ENCODE measurements at places on chromosomes 11 and 22.

DNA sequence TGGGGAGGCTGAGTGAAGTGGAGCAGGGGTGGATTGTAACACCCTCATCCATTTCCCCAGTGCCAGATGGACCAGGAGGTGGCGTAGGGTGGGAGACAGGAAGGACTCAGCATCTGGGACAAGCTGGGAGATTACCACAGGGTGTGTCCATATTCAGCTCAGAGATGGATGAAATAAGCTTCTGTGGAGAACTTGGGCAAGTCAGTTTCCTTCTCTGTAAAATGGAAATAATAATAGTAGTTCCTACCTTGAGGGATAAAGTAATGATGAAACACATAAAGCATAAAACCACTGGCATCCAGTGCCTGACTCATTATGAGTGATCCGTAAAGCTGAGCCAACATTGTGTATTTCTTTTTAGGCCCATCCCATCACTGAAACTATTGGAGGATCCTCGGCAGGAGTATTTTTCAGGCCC lies 607 bp upstream of the ROBO4 start:
- DNase-seq: peak; percentile 94

DNA sequence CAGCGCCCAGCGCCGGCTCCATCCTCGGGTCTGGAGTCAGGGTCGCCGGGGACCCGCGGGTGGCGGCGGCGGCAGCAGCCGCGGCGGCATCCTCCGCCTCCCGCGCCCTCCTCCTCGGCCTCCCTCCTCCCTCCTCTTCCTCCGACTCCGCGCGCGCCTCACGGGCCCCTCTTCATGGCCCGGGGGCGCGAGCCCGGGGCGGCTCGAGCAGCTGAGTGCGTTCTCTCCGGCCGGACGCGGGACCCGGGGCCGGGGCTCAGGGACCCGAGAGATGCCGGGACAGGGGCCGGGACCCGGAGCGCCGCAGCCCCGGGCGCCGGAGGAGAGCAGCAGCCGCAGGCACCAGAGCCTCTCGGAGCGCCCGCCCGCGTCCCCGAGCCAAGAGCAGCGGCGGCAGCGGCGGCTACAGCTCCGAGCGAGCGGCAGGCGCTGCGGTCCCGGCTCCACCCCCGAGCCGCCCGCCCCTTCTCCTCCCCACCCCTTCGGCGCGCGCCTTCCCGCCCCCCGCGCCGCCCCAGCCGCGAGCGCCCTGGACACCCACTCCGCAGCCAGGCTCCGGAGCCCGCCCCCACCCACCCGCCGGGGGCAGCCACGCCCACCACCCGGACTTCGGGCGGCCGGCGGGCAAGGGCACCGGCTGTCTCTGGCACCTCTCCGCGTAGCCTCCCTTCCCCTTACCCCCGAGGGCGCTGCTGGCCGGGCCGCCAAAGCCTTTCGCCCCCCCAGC lies at the start of gene CHST1:
CHST1 (minus strand) TSS at position 417 of the 727 bp plus-strand sequence. CDS start 14,699 bp downstream, outside the sequence.
- peak; percentile 32 for DNase-seq

- DNase-seq: no peak
These were observed 13.5 kb downstream of the ARFGAP2 start for GRCh38 chr11:47163193-47163592.

DNA sequence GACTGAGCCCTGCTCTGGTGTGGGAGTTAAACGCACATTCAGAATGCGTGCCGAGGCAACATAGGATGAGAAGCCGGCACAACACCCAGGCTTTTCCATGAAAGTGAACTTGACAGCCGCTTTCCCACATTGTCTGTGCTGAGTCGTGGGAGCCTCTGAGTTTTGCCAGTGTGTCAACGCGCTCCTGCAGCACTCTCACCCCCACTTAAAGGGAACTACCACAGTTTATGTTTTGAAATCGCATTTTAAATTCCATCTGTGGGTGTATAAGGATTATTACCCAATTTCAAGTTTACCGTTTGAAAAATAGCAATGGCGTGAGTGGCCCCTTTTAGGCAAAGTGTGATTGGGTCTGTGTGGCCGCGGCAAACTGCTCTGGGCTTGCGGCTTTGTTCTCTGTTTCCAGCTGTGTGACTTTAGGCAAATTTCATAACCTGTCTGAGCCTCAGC lies 81.5 kb downstream of the FBLN1 start:
- DNase-seq: peak; percentile 6

- no peak for DNase-seq
These were observed 46.3 kb upstream of the SLC22A25 start for GRCh38 chr11:63289658-63290057.

- DNase-seq: no peak
These were observed 6.3 kb downstream of the LDHAL6A start for GRCh38 chr11:18461909-18462308.

- DNase-seq: no peak
These were observed 32.5 kb downstream of the SYN3 start for GRCh38 chr22:33025675-33026074.

- DNase-seq: no peak
These were observed 33.7 kb upstream of the SMPD1 start for GRCh38 chr11:6356503-6357055.

DNA sequence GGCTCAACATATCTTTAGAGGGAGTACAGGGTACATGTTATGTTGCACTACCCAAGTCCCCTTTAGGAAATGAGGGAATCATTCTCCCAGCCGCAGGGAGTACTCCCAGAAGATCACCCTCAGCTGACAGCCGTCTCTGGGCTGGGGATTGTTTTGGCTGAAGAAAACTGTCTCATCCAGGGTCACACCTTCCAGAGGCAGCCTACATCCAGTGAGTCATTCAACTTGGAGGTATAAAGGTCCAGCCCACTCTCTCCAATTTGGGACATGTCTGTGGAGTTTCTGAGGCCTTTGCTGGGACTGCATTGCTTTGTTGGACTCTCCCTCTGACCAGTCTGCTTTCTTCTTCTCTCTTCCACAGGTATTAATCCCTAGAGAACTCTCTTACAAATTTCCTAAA lies 42.1 kb downstream of the RASSF10 start:
- no peak for DNase-seq

- DNase-seq: no peak
These were observed 372.1 kb downstream of the FAT3 start for GRCh38 chr11:92596596-92597317.

GRCh38 chr22:42270176-42270509 lies 310 bp downstream of the TCF20 start:
- DNase-seq: no peak

GRCh38 chr11:73430326-73430725 lies 54.1 kb downstream of the RELT start:
- no peak for DNase-seq

DNA sequence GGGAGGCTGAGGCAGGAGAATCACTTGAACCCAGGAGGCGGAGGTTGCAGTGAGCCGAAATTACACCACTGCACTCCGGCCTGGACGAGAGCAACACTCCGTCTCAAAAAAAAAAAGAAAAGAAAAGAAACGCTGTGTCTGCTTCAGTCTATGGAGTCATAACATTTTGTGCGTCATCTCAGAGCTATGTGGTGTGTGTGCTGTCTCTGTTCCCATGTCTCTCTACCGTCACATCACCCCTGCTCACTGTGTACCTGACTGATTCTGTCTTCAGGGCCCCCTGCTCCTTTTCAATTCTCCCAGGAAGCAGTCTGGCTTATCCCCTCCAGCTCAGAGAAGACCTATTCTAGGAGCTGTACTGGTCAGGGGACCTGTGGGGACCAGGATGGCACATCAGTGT lies 7.0 kb downstream of the BACE1-AS start:
- DNase-seq: no peak

- no peak for DNase-seq
These were observed 11.9 kb downstream of the SHANK3 start for GRCh38 chr22:50684501-50684900.

- DNase-seq: peak; percentile 69
These were observed 21.5 kb downstream of the CASP4 start for GRCh38 chr11:104946907-104947306.

- no peak for DNase-seq
These were observed 162.4 kb upstream of the SYN3 start for GRCh38 chr22:33220476-33221080.

DNA sequence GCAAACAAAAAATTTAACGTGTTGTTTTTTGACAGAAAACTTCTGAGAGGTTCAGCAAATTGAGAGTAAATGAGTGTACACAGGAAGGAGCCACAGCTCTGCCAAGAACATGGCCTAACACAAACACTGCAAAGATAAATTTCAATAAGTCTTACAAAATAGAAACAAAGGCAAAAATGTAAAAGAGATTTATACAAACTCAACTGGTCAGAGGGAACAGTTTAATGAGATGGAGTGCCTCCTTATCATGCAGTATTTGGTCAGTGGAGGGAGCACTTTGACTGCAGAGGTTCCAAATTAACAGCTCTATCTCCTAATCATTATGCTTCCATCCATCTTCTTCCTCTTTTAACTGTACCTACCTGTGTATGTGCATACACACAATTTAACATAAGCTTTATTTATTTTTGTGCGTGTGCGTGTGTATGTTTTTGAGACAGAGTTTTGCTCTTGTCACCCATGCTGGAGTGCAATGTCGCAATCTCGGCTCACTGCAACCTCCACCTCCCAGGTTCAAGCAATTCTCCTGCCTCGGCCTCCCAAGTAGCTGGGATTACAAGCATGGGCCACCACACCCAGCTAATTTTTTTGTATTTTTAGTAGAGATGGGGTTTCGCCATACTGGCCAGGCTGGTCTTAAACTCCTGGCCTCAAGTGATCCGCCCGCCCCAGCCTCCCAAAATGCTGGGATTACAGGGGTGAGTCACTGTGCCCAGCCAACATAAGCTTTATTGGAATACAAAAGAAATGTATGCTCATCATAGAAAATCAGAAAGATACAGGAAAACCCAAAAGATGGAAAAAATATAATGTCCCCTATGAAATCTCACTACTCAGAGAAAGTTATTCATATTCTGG lies 111.9 kb downstream of the MRTFA start:
- DNase-seq: peak; percentile 76

- DNase-seq: no peak
These were observed 72.6 kb downstream of the PARVB start for GRCh38 chr22:44096736-44097135.

DNA sequence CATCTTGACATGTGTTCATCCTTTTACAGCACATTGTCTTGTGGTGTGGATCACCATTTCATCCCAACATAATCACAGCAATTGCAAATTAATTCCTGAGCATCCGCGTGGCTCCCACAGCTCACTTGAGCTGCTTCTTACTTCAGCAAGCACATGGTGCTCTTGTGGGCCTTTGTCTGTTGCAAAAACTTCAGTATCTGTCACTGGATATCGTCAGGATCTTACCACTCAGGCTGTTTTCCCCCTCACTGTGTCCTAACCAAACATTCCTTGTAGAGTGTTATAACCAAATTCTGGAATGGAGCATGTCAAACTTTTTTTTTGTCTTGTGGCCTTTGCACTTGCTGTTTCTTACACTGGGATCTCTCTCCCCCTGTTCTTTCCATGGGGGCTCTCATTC lies 683.1 kb upstream of the ARHGAP42 start:
- DNase-seq: no peak
